B cell (primary cell): ENCODE measurements at places on chromosomes 1 and 21. TPM values are rescaled to one million over a fixed set of nuclear protein-coding genes. Genes with fewer than 3 reads are reported as not detected.

The ERICH3 gene
- polyA plus RNA-seq: 0.03 and 0.10 TPM in 2 replicates

The GJA8 gene
- not detected in 2 replicates for polyA plus RNA-seq

The STUM gene
- polyA plus RNA-seq: 0.06 and 0.12 TPM in 2 replicates

The STIL gene
- 0.79 and 1.2 TPM in 2 replicates for polyA plus RNA-seq

The C1orf216 gene
- polyA plus RNA-seq: 2.2 and 2.6 TPM in 2 replicates

The TMEM51 gene
- 0.06 TPM in 1 of 2 replicates, not detected in the other for polyA plus RNA-seq

The TMED5 gene
- polyA plus RNA-seq: 23.7 and 37.9 TPM in 2 replicates

The GBP2 gene
- polyA plus RNA-seq: 8.2 and 11.4 TPM in 2 replicates

The SLC66A1 gene
- 23.8 and 26.8 TPM in 2 replicates for polyA plus RNA-seq

The RPTN gene
- not detected in 2 replicates for polyA plus RNA-seq

The PPT1 gene
- polyA plus RNA-seq: 6.0 and 10.4 TPM in 2 replicates

The KRTAP19-8 gene
- polyA plus RNA-seq: not detected in 2 replicates

The FCER1G gene
- polyA plus RNA-seq: 10.8 and 13.6 TPM in 2 replicates
